PC-3 (cell line): ENCODE measurements at places on chromosomes 7 and 10.

DNA sequence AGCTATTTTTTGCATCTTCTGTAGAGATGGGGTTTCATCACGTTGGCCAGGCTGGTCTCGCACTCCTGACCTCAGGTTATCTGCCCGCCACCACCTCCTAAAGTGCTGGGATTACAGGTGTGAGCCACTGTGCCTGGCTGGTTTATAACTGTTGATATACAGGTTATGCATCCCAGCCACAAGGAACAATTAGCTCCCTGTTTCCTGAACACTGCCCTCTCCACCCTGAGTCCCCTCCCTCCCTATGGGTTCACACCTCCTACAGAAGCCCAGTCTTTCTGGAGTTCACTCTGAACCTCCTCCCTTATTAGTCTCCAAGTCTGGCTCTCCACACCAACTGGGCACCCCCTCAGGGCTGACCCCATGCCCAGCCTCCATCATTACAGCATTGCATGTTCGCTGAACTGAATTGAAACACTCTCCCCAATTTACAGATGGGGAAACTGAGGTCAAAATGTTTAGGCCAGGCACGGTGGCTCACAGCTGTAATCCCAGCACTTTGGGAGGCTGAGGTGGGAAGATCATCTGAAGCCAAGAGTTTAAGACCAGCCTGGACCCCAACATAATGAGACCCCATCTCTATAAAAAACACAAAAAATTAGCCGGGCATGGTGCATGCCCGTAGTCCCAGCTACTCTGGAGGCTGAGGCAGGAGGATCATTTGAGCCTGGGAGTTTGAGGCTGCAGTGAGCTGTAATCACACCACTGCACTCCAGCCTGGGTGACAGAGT is 1.7 kb upstream of the CLIP2 start:
- H3K4me3 ChIP-seq: no peak overlapping the region
- no peaks in the 10 kb centered on the region for H3K27me3 ChIP-seq
- H3K36me3 ChIP-seq: no peaks in the 10 kb centered on the region
- peaks cover 19% of the 10 kb centered on the region for H3K4me1 ChIP-seq
- DNase-seq: no peak

DNA sequence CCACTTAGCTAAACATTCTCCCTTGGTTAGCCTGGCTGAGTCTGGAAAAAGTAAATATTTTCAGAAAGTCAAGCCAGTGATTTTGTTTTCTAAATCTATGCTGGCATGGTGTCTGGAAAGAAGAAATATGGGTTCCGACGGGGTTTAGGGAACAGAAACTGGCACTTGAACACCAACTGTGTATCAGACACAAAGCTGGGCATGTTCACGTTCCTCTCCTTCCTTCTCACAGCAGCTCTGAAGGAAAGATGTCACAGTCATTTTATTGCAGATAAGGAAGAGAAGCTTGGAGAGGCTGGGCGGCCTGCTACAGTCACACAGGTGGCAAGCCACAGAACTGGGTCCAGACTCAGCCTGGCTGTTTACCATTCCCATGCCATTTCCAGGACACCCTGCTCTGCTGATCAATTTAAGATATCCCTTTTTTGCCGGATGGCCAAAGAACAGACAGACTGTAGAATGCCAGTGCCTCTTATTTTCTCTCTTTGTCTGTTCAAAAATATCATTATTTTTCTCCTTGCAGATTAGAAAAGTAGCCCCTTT is 118.8 kb downstream of the HERPUD2 start:
- H3K27me3 ChIP-seq: peaks cover 13% of the 10 kb centered on the region; the same call in 1 of the 2 replicates
- H3K4me3 ChIP-seq: no peak overlapping the region
- no peaks in the 10 kb centered on the region for H3K4me1 ChIP-seq
- no peak overlapping the region for H3K27ac ChIP-seq
- DNase-seq: no peak
- no peaks in the 10 kb centered on the region for H3K36me3 ChIP-seq

- peak; percentile 61 for DNase-seq
- H3K27ac ChIP-seq: peak overlapping the region; percentile 34
- no peak overlapping the region for H3K4me3 ChIP-seq
- H3K4me1 ChIP-seq: peaks cover 13% of the 10 kb centered on the region; the same call in 1 of the 2 replicates
- no peaks in the 10 kb centered on the region for H3K36me3 ChIP-seq
These were observed 40.2 kb upstream of the KLF6 start for GRCh38 chr10:3825244-3825643.

GRCh38 chr7:70579397-70580097 is 552.4 kb upstream of the GALNT17 start:
- H3K27me3 ChIP-seq: no peaks in the 10 kb centered on the region
- no peak for DNase-seq
- no peaks in the 10 kb centered on the region for H3K36me3 ChIP-seq
- H3K4me3 ChIP-seq: no peak overlapping the region
- no peak overlapping the region for H3K27ac ChIP-seq
- no peaks in the 10 kb centered on the region for H3K4me1 ChIP-seq

DNA sequence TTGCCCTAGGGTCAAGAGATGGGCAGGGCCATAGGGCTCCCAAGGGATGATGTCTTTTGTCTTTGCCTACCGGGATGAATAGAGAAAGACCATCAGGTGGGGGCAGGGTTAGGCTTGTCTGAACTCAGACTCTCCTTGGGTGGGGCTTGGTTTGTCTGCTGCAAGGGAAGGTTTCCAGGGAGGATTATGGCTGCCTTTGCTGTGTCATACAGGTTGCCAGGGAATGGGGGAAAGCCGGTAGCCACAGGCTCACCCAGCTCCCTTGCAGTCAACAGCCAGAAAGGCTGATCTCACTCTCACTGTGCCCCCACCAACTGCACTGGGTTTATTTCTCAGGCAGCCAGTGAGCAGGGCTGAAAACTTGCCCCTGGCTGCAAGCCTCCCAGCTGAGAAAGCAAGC is 253.2 kb downstream of the POLR1F start:
- no peak for DNase-seq
- H3K4me3 ChIP-seq: no peak overlapping the region
- no peaks in the 10 kb centered on the region for H3K4me1 ChIP-seq
- H3K27ac ChIP-seq: no peak overlapping the region
- H3K27me3 ChIP-seq: no peaks in the 10 kb centered on the region

DNA sequence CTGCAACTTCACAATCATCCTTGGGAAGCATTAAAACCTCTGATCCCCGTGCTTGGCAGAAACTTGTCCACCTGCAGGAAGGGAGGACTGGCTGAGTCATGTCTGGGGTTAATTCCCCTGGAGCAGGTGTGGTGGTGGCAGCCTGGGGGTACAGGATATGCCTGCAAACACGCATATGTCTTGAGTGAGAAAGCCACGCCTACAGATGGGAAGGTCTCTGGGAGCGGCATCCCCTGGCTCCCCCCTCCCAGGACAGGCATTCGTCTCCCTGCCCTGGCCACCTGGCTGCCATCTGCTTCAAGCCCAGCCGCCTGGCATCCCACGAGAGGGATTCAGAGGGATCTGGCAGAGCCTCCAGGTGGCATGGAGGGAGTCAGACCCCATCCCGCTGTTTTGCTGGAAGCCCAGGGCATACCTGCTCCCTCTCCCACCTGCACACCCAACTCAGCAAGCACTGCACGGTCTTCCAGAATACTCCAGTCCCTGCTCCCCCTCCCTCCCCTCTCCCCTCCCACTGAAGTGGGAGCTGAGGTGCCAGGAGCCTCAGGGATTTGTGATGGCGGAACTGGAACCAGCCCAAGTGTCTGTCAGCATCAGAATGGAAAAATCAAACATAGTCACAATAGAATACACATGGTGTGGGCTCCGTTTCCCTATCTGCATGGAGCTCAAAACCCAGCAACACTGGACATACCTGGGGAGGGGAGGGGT is 61.0 kb downstream of the CAMK2B start:
- no peak overlapping the region for H3K4me3 ChIP-seq
- H3K27me3 ChIP-seq: no peaks in the 10 kb centered on the region
- peak overlapping the region; percentile 62 for H3K27ac ChIP-seq
- H3K4me1 ChIP-seq: peaks cover 25% of the 10 kb centered on the region

DNA sequence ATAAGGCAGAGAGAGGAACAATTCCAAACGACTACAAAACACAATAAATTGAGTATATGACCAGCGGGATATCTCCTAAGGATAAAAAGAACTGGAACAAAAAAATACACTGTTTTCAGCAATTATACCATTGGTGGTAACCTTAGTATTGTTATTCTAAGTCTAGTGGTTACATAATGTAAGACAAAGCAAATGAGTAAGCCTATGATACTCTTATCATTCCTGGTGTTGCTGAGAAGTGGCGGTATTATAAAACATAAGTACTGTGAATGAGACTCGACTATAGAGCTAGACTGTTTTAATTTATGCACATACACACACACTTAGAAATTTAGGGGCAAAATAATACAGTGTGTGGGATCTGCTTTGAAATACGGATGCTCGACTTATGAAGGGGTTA is 107.7 kb downstream of the NRBF2 start:
- H3K27me3 ChIP-seq: no peaks in the 10 kb centered on the region
- DNase-seq: no peak
- no peak overlapping the region for H3K4me3 ChIP-seq
- peaks cover 7% of the 10 kb centered on the region; the same call in 1 of the 2 replicates for H3K36me3 ChIP-seq
- peaks cover 38% of the 10 kb centered on the region for H3K4me1 ChIP-seq

DNA sequence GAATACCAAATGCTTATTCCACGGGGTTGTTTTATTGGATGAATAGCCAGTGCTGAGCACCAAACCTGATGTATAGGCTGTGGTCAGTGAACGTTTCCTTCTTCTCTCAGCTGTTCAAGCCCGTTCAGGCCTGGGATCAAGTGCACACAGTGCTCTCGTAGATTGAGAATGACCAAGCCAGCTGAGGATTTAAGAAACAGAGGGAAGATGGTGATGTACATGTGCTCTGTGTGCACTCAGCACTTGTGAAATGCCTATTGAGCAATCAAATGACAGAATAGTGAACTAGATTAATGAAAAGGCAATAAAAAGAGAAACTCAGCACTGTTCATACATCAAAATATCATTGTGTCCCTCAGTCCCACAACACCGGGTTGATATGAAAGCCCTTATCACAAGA is 302.5 kb downstream of the BMPER start:
- H3K27me3 ChIP-seq: no peaks in the 10 kb centered on the region
- DNase-seq: no peak
- H3K36me3 ChIP-seq: no peaks in the 10 kb centered on the region
- no peak overlapping the region for H3K4me3 ChIP-seq
- H3K4me1 ChIP-seq: no peaks in the 10 kb centered on the region
- H3K27ac ChIP-seq: no peak overlapping the region

GRCh38 chr10:132212816-132213215 is 26.1 kb downstream of the DPYSL4 start:
- no peak for DNase-seq
- H3K4me3 ChIP-seq: no peak overlapping the region
- no peak overlapping the region for H3K27ac ChIP-seq
- no peaks in the 10 kb centered on the region; the same call in 1 of the 2 replicates for H3K36me3 ChIP-seq
- H3K4me1 ChIP-seq: no peaks in the 10 kb centered on the region

DNA sequence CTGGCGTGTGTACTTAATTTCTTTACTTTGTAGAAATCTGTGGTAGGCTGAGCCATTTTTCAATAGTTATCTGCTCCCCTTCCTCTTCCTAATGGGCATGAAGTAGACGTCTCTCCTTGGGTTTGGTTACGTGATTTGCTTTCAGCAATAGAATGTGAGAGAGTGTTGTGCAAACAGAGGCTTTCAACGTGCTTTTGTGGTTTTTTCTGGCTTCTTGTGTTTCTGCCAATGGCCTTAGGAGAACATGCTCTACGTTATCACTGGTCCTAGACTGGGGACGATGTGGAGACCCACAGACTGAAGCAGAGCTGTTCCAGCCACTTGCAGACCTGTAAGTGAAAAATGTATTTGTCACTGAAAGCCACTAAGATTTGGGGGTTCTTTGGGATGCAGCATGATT is 107.2 kb upstream of the NPTX2 start:
- no peak overlapping the region for H3K27ac ChIP-seq
- DNase-seq: no peak
- 0 out of 2 replicates have a peak, but pooled peaks cover 5% of the 10 kb centered on the region for H3K27me3 ChIP-seq

GRCh38 chr10:68900427-68901104 is 549 bp upstream of the DDX50 start:
- H3K27ac ChIP-seq: peak overlapping the region; percentile 85
- no peaks in the 10 kb centered on the region for H3K36me3 ChIP-seq
- H3K27me3 ChIP-seq: no peaks in the 10 kb centered on the region
- peak overlapping the region; percentile 88 for H3K4me3 ChIP-seq

DNA sequence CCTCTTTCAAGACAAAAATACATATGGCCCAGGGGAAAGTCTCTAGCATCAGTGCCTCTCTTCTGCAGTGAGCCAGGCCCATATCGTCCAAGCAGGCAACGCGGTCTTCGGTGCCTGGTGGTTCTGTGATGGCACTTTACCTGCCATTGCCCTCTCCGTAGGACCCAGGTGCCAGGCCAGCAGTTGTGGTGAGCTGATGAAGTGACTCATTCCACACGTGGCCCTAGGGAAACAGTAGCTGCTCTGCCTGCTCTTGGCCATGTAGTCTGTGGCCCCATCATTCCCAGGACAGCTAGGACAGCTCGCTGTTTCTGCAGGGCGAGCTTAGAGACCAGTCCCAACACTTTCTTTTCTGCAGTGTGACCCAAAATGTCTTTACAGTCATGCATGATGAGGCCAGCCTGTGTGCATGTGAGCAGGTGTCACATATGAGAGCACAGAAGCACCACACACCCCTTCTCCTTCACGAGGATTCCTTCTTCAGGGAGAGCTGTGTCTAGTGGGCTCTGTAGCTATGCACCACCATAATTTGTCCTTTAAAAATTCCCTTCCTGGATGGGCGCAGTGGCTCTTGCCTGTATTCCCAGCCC is 39.0 kb downstream of the SVIL start:
- H3K4me1 ChIP-seq: peaks cover 15% of the 10 kb centered on the region
- no peaks in the 10 kb centered on the region for H3K36me3 ChIP-seq
- H3K4me3 ChIP-seq: no peak overlapping the region

DNA sequence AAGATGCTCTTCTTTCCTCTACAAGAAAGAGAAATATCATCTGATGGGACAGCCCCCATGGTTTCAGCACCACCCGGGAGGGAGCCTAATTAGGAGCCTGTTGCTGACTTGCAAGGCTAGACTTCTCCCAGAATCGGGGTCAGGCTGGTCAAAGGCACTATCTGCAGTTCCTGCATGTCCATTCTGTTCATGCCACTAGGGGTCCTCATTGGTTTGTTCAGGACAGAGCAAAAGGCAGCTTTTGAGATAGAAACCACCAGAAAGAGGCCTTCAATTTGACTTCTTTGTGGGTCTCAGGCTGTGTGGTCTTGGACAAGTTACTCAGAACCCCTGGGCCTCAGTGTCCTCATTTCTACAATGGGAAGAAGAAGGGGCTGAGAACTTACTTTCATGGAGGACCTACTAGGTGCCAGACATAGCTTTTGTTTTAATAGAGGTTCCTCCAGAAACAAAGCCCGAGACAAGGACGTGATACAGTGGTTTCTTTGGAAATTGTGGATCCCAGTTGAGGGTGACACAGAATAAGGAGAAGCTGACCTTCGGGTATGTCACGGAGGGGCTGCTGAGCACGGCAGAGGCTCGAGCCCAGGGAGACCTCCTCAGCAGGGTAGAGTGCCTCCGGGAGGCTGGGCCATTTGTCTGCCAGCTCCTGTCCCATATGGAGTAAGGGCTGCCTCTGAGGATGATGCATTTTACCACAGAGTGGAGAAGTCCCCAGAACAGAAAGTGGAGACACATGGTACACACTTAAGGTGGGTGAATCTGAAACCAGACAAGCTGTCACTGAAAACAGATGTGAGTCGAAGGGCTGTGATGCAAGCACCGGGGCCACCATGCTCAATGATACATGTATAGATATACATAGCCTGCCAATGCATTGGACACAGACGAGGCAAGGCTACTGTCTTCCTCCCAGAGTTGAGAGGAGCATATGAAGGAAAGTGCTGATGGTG is 33.1 kb upstream of the NEUROD6 start:
- DNase-seq: peak; percentile 76
- no peak overlapping the region for H3K4me3 ChIP-seq
- H3K36me3 ChIP-seq: no peaks in the 10 kb centered on the region
- no peak overlapping the region for H3K27ac ChIP-seq
- peaks cover 46% of the 10 kb centered on the region for H3K27me3 ChIP-seq
- no peaks in the 10 kb centered on the region for H3K4me1 ChIP-seq
